ENCODE measurements at places on chromosomes 13 and 19.
A peak's percentile ranks its signal among the peaks of the same experiment; 100 is the strongest.

DNA sequence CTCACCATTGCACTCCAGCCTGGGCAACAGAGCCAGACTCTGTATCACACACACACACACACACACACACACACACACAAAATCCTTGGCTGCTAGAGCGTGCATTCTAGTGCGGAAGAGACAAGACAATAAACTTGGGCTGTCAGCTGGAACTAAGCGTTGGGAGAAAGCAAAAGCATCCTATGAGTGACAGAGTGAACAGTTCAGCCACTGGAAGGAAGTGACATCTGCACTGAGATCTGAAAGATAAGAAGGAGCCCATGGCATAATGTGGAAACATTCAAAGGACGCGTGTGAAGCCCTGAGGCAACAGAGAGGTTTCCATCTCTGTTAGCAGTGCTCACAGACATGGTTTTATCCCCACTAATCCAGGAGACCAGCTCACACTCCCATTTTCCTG lies 3.5 kb upstream of the SLC1A5 start:
- DNase-seq, result no peak

GRCh38 chr13:114145256-114145655 lies 12.8 kb upstream of the RASA3 start:
- no peak for DNase-seq

- no peak for DNase-seq
Measured at GRCh38 chr13:110562696-110563462, 1.4 kb upstream of the RAB20 start.

DNA sequence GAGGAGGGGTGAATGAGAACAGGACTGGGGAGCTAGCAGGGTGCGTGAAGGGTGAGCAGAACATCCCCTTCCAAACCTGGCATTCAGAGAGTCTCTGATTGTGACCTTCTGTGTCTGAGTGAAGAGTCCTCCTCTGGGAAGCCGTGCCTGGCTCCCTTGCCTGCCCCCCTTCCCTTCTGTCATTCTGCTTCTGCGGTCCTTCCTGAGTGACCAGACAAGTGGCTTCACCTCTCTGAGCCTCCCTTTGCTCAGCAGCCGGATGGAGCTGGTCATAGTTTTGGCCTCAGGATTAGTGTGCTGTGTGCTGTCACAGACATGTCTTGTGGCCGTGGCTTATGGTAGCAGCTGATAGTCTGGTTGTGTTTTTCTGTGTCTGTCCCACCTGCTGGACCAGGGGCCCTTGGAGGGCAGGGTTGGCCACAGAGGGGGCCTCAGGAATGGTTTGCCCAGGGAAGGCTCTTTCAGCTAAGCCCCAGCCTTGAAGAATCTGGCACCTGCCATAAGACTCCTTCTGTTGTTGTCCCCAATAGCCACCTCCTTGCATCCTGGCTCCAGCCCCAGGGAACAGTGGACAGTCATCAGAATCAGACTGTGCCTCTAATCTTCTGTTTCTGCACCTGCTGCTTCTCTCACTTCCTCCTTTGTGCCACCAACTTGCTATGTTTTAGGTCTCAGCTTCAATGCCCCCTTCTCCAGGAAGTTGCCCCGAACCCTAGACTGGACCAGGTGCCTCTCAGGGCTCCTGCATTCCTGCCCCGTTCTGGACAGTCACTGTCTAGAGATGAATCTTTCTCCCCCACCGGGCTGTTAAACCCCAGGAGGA lies 5.9 kb downstream of the CLPTM1 start:
- no peak for DNase-seq

DNA sequence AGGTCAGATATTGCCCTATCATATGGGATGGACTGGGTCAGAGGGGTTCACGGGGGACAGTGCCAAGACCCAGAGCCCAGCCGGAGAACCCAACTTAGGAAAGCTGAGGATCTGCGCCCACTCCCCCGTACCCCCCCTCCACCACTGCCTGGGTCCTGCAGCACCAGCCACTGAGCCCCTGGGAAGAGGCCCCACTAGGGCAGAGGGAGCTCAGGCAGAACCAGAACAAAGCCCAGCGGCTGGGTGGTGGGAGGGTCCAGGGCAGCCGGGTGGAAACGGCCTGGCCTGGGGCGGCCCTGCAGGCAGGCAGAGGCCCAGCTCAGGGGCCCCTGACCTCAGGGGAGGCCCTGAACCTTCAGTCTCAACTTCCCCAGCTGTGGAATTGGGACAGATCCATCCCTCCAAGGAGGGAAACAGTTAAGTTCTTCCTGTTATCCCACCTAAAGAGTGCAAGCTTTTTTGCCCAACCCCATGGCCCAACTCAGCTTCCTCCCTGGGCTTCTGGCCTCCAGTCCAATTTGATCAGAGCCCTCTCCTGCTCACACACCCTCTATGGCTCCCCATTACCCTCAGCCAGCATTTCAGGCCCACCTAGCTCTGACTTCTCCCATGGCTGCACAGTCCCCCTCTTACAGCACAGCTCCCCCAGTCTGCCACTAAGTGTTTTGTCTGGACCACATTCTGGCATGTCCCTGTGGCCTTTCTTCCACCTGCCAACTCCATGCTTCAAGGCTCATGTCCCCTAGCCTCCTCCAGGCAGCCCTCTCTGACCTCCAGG lies 3.1 kb downstream of the NR2F6 start:
- DNase-seq, result no peak

DNA sequence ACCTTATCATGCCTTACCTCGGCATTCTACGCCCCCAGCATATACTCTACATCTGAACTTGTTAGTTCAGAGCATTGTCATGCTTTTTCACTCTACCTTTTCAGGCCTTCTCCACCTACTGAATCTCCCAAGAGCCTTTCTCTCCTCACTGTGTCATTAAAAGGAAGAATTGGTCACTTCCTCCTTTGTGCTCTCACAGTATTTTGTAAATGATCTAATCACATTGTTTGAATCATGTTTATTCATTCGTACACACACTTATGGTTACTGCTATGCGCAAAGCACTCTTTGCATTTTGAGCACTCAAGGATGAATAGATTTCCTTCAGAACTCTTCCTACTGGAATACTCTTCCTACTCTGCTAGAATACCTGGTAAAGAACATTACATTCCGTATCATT lies 15.8 kb upstream of the ELF1 start:
- no peak for DNase-seq

DNA sequence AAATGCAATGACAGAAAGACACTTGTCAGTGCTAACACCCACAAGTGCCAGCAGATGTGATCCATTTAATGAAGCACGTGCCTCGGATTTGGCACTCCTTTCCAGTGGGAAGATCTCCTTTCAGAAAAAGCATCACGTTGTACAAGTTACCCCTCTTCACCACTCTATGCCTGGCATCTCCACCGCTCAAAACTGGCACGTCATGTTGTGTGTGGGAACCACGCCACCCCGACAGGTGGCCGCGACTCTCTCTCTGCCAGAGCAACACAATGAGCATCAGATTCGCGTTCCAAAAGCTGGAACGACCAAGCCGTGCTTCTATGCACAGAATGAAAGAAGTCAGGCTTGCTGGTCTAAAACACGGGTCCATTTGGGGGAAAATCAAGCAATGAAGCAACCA lies 24.3 kb downstream of the TMTC4 start:
- DNase-seq, result peak; percentile 96

- peak; percentile 16 for DNase-seq
Measured at GRCh38 chr13:36918246-36919131, 1.5 kb downstream of the SMAD9 start.

DNA sequence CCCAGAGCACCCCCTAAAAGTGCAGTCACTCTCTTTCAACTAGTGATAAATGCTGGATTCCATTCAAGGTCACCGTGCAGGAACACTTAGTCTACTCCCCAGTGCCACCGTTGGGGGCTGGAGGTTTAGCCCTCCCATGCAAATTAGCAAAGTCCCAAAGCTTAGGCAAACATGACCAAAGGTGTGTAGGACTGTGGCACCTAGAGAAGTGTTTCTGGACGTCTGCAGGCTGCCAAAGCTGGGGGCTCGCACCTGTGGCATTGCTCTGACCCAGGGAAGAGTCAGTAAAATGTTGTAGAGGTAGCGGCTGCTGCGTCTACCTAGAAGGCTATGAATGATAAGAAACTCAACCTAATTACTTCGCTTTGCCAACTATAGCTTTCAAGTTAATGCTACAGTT lies 13.9 kb downstream of the COL4A1 start:
- no peak for DNase-seq

DNA sequence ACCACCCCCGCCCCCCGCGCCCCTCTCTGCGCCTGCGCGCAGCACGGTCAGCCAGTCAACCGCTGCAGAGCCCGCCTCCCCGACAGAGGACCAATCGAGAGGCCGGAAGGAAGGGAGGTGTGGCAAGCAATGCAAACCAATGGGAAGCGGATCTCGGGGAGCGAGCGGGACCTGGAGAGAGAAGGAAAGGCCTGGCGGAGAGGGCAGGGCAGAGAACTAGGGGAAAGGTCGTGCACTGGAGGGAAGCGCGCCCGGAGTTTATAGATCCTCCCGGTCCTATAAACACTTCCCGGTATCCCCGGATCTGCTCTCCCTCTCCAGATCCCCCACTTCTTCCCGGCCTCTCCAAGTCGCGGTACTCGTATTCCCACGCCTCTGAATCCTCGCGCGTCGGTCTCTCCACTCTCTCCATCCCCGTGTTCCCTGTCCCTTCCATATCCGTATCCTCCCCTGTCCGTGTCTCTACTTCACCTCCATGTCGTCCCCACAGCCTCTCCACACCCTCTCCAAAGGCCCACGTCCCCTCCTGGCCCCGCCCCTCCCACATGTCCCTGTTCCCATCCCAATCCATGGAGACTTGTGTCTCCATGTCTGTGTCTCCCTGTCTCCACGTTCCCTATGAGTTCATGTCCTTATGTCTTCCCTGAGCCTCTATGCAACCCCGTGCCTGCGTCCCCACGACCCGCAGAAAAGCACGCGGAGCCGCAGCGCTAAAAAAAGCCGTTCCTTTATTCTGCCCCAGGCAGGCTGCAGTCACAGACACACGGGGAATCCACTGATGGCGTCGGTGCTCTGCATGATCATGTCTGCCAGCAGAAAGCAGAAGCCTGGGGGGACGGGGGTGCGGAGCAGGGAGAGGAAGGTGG lies 434 bp upstream of the ETFB start:
- DNase-seq, result peak; percentile 99

- no peak for DNase-seq
Measured at GRCh38 chr19:17323964-17324332, 10.7 kb downstream of the ANO8 start.

DNA sequence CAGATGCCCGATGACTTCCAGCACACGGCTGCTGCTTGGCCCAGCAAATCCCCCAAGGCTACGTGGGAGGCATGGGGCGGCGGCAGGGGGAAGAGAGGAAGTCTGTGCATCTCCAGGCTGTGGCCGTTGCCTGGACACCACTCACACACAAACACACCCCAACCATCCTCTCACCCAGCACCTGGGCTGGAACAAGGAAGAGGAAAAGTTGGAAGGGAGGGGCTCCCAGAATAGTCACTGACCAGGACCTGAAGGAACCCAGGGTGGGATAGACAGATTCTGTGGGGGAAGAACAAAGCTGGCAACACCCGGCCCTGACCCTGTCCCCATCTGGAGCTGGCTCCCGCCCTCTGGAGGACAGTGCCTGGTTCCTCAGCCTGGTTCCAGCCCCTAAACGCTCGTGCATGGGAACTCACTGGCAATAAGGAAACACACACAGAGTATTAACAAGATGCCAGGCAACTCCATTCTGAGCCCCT lies 11.2 kb downstream of the PPP6R1 start:
- no peak for DNase-seq

DNA sequence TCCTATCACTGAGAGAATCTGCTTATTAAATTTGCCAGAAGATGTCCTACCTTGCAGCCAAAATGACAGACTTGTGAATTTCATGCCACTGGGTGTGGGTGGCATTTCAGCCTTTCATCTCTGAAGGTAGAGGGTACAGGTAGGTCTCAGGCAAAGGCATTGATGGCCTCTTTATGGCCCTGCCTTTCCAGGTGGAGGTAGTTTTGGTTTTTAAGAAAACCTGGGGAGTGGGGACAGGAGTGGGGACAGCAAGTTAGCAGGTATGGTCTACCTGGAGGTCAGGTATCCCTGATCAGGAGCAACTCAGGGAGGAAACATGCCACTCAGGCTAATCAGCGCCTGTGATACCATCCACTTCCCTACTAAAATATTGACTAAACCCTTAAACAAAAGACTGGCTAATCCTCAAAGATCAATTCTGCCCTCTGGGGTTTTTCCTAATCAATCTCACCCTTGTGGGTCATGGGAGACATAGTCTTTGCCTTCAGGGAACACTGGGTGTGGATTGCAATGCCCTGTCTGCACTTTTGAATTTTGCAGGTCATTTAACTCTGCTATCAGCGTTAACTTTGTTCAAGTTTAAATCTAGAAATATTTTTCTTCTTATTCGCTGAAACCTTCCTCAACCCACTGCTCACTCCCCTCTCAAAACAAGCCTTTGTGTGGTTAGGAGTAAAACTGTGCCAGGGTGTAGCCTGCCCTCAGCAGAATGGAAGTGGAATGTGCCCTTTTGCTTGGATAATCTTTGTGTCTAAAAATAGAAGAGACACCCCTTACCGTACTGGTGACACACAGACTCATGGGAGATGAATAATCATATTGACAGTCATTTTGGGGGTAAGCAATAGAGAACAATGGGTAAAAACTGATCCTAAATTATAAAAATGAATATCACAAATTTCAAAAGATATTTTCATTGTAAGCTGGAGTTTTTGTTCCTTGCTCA lies 233.7 kb downstream of the COG6 start:
- no peak for DNase-seq

GRCh38 chr19:9144920-9145319 lies 4.7 kb downstream of the ZNF317 start:
- no peak for DNase-seq

DNA sequence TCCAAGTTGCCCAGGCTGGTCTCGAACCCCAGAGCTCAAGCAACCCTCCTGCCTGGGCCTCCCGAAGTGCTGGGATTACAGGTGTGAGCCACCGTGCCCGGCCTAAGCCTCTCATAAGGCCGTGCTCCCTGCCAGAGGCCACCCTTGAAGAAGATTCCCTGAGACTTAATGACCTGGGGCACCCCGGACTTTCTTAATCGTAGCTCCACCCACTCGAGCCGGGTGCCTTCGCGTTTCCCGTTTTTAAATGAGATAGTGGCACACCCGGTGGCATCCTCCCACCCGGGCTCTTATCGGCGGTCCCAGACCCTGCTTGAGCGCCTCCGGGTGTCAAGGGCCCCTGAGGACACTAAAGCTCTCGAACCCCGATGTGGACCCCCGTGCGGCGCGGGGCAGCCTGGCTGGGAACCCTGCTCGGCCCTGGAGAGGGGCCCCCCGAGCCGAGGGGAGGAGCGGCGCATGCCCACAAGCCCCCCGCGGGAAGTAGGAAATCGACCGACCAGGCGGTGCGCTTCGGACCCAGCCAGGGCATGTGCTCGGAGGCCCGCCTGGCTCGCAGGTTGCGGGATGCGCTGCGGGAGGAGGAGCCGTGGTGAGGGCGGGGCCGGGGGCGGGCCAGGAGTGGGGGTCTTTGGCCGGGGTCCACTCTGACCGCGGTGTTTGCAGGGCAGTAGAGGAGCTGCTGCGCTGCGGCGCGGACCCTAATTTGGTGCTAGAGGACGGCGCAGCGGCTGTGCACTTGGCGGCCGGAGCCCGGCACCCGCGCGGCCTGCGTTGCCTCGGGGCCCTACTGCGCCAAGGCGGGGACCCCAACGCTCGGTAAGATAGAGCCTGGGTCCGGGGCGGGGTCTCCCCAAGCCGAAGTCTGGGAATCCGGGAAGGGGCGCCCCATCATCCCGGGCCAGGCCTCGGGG lies at the start of gene ANKLE1:
Gene ANKLE1 (plus strand): TSS at position 511 of the 914 bp plus-strand sequence. CDS start 20 bp downstream, at position 531.
- no peak for DNase-seq

Measured in cerebellar cortex (tissue), 1 donor.